ENCODE measurements at places on chromosomes 7 and 10.
A peak's percentile ranks its signal among the peaks of the same experiment; 100 is the strongest.

DNA sequence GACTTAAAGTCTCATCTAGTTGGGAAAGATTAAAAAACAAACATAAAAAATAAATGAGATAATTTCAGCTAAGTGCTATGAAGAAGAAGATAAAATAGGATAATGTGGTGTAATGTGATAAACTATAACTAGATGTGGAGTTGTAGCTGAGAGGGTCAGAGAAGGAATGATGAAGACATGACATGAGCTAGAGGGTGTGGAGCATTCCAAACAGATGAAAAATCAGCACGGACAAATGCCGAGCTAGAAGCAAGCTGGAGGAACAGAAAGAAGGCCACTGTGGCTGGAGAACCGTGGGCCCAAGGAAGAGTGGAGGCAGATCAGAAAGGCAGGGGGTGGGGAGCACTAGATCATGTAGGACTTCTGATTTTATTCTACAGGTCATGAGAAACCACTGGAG, 70.6 kb downstream of the CDK6 start:
- no peak for DNase-seq

DNA sequence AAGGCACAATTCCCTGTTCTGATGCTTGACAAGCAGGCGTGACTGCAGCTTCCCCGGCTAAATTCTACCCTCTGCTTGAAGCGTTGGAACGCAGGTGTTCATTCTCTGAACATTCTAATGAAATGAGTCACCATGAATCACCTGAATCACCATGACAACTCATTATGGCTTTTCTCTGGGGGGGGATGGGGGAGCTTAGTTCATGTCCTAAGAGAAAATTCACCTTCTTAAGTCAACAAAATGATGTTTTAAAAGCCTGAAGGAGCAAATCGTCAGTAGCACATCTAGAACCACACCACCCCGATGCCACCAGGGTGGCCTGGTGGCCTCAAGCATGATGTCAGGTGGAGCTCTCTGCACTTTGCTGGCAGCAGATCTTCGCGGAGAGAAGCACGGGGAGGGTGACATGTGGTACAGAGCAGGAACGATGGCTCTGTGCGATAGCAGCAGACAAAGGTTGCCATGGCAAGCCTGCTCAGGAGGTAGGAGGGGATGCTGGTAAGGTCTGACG, 33.7 kb downstream of the DDC start:
- no peak for DNase-seq

- DNase-seq = no peak
Measured at GRCh38 chr7:26508917-26509316, 217.3 kb downstream of the SNX10 start.

DNA sequence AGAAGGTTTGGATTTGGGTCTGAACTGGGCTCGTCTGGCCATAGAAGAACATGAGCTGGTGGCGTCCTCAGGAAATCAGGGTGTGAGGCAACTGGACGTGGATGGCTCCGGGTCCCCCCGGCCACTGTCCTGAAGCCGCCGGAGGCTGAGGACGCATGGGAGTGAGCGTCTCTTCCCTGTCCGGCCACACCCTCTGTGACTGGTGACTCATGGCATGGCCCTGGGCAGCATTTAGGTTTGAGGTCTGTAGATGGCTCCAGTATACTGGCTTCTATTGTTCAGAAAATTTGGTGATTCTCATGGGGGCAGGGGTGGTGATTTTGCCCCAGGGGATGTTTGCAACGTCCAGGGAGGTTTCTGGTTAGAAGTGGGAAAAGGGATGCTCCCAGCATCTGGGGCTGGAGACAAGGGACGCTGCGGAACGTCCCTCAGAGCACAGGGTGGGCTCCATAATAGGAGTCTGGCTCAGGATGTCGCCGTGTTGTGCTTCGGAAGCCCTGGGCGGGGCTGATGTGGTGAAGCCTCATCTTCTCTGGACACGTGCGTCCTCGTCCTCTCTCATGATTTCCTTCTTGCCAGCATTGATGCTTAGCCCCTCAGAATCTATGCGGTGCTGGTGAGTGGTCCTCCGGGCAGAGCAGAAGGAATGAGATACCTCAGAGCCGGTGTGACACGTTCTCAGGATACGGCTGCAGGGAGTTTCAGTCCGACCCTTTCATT, 49.9 kb downstream of the PITRM1 start:
- DNase-seq = no peak

GRCh38 chr10:47360419-47361040, 12.4 kb downstream of the RBP3 start:
- no peak for DNase-seq

- DNase-seq = peak; percentile 60
Measured at GRCh38 chr7:28921822-28922221, 36.3 kb downstream of the TRIL start.

GRCh38 chr7:39985398-39985918, 35.4 kb downstream of the CDK13 start:
- no peak for DNase-seq

- peak; percentile 1 for DNase-seq
Measured at GRCh38 chr7:144384555-144385245, 18.8 kb downstream of the NOBOX start.

DNA sequence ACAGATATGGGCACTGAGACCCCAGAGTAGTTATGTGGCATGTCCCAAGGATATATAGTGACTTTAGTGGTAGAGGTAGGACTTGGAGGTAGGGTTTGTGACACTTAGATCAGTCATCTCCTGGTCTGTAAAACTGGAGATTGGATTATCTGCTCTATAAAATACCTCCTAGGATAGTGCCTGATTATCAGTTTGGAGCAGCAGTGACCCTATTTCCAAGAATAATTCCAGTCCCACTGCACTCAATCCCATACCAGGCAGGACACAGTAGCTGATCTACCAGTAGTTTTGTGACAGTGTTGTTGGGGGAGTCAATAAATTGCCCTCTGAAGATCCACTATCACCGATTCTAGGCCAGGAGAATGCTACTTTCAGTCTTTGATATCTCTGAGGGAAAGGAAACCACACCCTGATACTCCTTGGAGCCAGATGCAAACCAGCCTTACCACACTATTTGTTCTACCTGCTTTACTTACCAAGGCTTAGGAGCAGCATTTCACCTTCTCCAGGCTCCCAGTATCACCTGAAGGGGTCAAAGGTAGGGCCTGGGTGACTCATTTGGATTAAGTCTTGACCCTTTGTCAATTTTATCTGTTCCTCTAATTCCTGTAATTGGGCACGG, 30.6 kb downstream of the KMT2E start:
- no peak for DNase-seq

DNA sequence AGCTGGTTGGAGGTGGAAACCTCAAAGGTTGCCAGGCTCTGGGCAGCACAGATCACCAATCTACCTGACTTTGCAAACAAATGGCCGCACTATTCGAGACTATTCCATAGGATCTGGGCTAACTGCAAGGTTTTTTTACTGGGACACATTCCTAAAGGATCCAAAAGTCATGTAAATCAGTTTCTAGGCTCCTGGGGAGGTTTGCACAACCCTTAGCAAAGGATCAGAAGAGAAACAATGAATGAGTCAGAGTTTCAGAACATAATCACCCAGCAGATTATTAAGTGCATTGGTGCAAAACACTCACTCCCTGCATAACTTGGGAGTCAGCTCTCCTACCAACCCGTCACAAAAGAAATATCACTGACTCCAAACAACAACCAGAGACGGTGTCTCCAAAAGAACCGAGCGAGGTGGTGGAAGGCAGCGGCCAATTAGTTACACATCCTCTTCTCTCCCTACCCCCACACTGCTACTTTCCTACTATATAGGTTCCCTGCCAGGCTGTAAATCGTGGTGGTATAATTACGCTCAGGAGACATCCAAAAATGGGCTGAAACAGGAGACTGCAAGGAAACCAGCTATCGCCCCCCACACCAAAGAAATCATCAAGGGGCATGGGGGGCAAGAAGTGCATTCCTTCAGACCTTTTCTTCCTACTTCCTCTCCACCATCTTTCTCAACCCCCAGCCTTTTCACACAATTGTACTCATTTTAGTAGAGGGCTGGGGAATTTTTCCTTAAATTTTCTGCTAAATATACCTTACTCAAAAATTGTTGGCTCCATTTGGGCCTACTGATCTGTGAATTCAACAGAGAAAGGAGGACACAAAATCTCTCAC, 3.2 kb downstream of the UBE2H start:
- peak; percentile 41 for DNase-seq

- no peak for DNase-seq
Measured at GRCh38 chr7:141475679-141476078, 75.5 kb upstream of the AGK start.

GRCh38 chr10:100890673-100891317, 22.0 kb upstream of the SLF2 start:
- no peak for DNase-seq

- no peak for DNase-seq
Measured at GRCh38 chr7:157347217-157347904, 10.6 kb downstream of the DNAJB6 start.

DNA sequence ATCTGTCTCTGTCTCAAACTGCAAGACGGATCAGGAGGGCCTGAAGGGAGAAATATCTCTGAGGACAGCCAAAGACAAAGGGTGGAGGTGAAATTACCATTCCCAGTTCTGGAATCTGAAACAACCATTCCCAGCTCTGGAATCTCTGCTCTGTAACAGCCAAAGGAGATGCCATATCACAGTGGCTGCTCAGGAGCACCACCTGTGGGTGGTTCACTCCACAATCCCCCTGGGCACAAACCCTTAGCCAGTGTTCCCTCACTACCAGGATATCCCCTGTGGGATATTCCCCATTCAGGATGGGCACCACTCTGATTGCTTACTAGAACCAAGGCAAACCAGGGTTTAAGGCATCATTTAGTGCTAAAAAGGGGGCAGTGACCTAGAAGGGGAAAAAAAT, 199.0 kb downstream of the HTR7 start:
- DNase-seq = no peak

- no peak for DNase-seq
Measured at GRCh38 chr7:100378114-100378755, 4.9 kb downstream of the PILRA start.

GRCh38 chr7:155840909-155841308, 28.6 kb upstream of the SHH start:
- DNase-seq = peak; percentile 5

DNA sequence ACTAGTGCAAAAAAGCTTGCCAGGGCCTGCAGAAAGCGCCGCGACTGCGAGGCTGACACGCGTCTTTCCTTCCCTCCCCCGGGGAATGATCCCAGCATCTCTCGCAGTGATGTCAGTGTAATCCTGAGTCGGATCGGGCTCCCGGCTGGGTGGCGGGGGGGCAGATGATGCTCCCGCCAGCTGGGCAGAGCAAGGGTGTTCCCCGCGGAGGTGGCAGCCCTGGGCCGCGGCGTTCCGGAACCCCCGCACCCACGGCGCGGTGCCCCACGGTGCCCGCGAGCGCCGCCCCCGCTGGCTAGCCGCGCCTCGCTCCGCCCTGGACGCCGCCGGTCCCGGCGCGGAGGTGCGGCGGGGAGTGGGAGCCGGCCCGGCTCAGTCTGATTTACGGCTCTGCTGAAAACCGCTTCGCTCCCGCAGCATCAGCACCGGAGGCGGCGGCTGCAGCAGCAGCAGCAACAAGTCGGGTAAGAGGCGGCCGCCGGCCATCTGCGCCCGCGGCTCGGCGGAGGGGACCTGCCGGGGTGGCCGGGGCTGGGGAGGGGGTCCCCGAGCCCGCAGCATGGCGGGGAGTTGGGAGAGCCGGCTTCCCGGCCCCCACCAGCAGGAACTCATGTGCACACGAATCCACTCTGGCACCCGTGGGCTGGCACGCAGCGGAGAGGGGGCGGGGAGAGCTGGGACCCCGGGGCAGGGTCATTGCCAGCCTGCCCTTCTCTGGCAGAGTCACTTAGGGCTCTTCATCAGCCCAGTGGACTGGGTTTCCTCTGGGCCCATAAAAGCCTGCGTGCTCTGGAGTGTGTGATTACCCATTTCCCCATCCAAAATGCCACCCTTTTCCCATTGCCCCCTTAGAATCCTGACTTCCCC, at the start of gene ZNF365:
ZNF365 (plus strand) TSS at position 375 of the 867 bp plus-strand sequence. CDS start 1,825 bp downstream, outside the sequence.
- DNase-seq = peak; percentile 14

DNA sequence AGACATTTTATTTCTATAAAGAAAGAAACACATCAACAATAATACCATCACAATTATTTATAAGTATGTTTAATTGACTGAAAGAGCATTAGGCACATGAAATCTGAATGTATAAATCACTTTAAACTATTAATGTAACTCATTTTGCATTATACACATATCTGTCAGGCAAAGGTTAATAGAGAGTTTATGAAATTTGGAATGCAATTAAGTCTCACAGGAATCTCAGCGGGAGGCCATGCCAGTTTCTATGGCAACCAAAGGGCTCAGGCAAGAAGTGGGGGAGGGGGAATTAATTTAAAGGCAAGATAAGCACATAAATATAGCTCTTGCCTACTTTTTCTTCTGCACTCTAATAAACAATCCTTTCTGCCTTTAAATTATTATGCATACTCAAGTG, 152.6 kb downstream of the SLC16A9 start:
- DNase-seq = no peak

- DNase-seq = no peak
Measured at GRCh38 chr7:46752881-46753366, 829.0 kb downstream of the TNS3 start.

DNA sequence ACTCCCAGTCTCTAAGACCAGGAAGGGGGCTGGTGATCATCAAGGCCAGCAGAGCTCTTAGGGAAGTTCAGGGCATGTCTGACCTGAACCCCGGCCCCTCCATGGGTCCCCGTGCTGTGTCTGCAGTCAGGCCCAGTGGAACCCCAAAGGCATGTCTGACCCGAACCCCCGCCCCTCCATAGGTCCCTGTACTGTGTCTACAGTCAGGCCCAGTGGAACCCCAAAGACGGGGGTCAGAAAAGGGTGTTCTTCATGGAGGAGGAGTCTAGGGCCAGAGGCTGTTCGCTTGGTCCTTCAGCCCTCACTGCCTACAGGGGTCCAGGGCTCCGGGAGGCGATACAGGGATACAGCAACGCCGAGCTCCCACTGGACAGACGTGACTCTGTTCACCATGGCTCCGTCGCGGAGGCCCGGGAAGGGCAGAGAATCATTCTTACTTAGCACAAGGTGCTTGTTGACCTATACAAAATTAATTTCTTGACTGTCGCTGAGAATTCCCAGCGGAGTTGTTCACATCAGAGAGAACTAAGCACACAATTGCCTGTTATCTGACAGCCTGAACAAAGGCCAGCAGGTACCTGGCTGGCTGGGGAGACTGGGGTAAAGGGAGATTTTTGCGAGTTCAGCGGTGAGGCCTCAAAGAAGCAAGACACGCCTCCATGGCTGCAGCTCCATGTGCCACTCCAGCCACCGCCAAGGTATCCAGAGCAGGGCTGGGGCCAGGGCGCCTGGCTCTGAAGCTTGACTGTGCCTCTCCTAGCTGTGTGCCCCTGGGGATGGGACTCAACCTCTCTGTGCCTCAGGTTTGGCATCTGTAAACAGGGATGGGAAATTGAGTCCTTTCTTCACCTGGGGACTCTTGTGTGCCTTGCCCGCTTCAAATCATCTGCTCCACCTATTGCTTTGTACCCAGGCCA, 26.8 kb downstream of the EN2 start:
- no peak for DNase-seq

GRCh38 chr7:39892361-39892760, 57.7 kb upstream of the CDK13 start:
- DNase-seq = no peak

GRCh38 chr10:29923416-29923965, 135.9 kb downstream of the JCAD start:
- DNase-seq = no peak

Data from MM.1S (cell line).